ENCODE measurements at places on chromosomes 11 and 22. TPM values are rescaled to one million over a fixed set of nuclear protein-coding genes. Genes with fewer than 3 reads are reported as not detected.

Gene OR51B5
- 3.1 TPM for total RNA-seq

Gene NOX4
- total RNA-seq, result 9.4 TPM

Gene ANO1
- not detected for total RNA-seq

Gene INPP5J
- 3.1 TPM for total RNA-seq

Gene ABCC8
- 34.7 TPM for total RNA-seq

Gene PAX6
- total RNA-seq, result 34.4 TPM

Gene NXPE2
- total RNA-seq, result 0.94 TPM

Gene CHST1
- total RNA-seq, result 15.3 TPM

Gene PAMR1
- total RNA-seq, result 0.94 TPM

Gene CCDC73
- total RNA-seq, result not detected

Gene OSBP
- 43.2 TPM for total RNA-seq

Gene GGTLC2
- not detected for total RNA-seq

Gene RAG1
- total RNA-seq, result 0.31 TPM

Gene ARVCF
- total RNA-seq, result 105 TPM

Gene CARD10
- 2.2 TPM for total RNA-seq

Gene FIBIN
- total RNA-seq, result 5.6 TPM

Gene UPK3A
- total RNA-seq, result not detected

Gene CLDN5
- 67.0 TPM for total RNA-seq

Gene DRD2
- 0.31 TPM for total RNA-seq

Gene APOA5
- total RNA-seq, result not detected

Gene CASP4
- 1.9 TPM for total RNA-seq

Gene P2RY2
- not detected for total RNA-seq

Gene SRRD
- 16.9 TPM for total RNA-seq

Gene FAM180B
- total RNA-seq, result not detected

Gene AIP
- total RNA-seq, result 46.0 TPM

Gene TRPM5
- not detected for total RNA-seq

Gene C11orf65
- total RNA-seq, result 1.6 TPM

Gene CARNS1
- total RNA-seq, result 0.31 TPM

Gene TAF6L
- 16.0 TPM for total RNA-seq

Gene TBX10
- not detected for total RNA-seq

Gene KCNQ1
- not detected for total RNA-seq

Gene PKDREJ
- total RNA-seq, result under 0.01 TPM

Gene IRAG1
- 0.63 TPM for total RNA-seq

Gene RASD2
- total RNA-seq, result 0.94 TPM

Gene TMEM134
- total RNA-seq, result 19.7 TPM

Gene KDM4E
- not detected for total RNA-seq

Gene RASL10A
- 21.3 TPM for total RNA-seq

Gene CENPM
- 8.5 TPM for total RNA-seq

Gene DGKZ
- 53.5 TPM for total RNA-seq

Gene PGR
- not detected for total RNA-seq

Gene VPREB1
- total RNA-seq, result not detected

Gene PATE3
- total RNA-seq, result not detected

Gene MYEOV
- not detected for total RNA-seq

Gene C11orf86
- total RNA-seq, result not detected

Gene OSBP2
- 62.3 TPM for total RNA-seq

Gene RCN1
- 16.6 TPM for total RNA-seq

Gene API5
- total RNA-seq, result 110 TPM

Gene MRPL49
- total RNA-seq, result 29.4 TPM

Gene TYR
- total RNA-seq, result not detected

Gene PDGFB
- 1.6 TPM for total RNA-seq

Gene BARX2
- not detected for total RNA-seq

Gene MS4A3
- not detected for total RNA-seq

Gene PDE2A
- total RNA-seq, result 98.0 TPM

Gene CNGA4
- total RNA-seq, result 0.63 TPM

Gene CLTCL1
- 18.2 TPM for total RNA-seq

Gene EHF
- not detected for total RNA-seq

Gene SLC22A9
- not detected for total RNA-seq

Gene MB
- total RNA-seq, result not detected

Gene THRSP
- not detected for total RNA-seq

Gene BTBD18
- not detected for total RNA-seq

Measured in parietal lobe (tissue), 2 donors.